H4 (cell line): ENCODE measurements at places on chromosomes 5 and 9. TPM values are rescaled to one million over a fixed set of nuclear protein-coding genes. Genes with fewer than 3 reads are reported as not detected.

The CCDC180 gene
- 0.14 TPM in 1 of 2 replicates, not detected in the other for total RNA-seq

- DNase-seq: no peak
Observed at GRCh38 chr9:129336601-129337331, 158.7 kb upstream of the IER5L start.

DNA sequence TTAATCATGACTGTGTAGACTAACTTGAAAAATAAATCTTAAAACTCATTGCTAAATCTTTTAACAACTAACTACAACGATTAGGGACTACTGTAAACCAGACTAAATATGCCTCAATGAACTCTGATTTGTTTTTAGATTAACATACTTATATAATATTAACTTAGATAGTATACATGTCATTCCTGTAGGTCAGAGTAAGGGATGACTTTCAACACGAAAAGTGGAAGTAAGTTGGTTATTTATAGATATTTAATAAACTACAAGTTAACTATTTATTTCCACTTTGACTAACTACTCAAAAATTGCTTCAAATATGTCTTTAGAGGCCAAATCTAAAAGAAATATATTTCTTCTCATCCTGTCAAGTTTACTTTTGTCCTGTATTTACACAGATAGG lies 795.6 kb downstream of the PTPRD start:
- no peak for DNase-seq

GRCh38 chr9:107243742-107244141 lies 39.3 kb upstream of the RAD23B start:
- DNase-seq: peak; percentile 39

- DNase-seq: no peak
Observed at GRCh38 chr5:100575815-100576214, 40.6 kb downstream of the FAM174A start.
